ENCODE measurements at places on chromosomes 11 and 22.

- DNase-seq = no peak
These were observed 24.7 kb downstream of the NCF4 start for GRCh38 chr22:36885474-36885873.

DNA sequence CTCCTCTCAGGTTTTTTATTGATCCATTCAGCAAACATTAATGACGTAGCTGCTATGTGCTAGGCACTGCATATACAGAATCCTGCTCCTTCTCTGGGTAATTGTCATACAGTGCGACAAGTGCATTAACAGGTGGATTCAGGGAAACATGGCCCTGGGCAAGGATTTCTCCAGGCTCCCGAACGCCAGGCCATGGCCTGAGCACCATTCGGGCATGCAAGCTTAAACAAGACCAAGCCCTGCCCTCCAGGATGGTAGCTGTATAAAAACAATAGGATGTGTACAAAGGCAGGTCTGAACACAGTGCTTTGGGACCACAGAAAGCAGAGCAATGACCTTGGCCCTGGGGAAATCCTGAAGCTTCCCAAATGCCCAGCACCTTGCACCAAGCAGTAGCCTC is 9.1 kb upstream of the SYT7 start:
- DNase-seq = no peak

DNA sequence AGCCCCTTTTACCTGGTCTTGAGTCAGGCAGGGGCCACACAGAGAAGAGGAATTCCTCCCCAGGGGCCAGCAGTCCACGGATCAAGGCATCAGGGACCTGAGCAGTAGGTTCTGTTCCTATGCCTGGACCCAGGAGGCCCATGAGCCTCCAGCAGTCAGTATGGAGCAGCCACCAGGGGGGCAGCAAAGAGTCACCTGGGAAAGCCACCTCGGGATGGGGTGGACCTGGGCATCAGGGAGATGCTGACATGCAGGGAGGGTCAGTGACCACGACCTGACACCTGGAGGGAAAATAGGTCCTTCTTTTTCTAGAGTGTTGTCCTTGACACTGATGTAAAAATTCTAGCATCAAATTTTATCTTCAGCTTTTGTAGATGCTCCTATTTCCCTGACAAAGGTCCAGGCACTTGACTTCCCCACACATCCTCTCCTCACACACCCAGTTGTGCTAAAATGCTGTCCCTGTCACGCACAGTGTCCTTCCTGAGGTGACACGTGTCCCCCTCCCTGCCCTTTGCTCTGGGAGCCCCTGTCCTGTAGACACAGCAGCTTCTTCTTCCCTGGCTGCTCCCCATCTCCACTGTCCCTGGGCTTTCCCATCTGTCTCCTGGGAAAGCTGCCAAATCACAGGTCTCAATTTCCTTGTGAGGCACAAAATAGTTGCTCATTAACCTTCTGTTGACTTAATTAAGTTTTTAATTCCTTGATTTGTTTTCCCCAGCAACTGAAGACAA is 70.0 kb upstream of the IGLL5 start:
- DNase-seq = no peak

DNA sequence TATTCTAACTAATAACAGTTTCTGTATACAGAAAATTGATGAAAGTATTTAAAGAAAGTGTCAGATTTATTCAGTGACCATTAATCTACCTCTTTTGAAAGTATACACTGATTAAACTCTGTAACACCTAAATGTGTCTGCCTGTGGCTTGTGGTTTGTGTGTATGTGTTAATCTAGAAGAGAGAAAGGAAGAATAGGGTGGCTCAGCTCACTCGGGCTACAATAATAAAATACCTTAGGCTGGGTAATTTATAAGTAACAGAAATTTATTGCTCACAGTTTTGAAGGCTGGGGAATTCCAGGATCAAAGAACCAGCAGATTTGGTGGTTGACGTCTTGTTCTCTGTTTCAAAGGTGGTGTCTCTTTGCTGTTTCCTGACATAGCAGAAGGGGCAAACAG is 13.6 kb upstream of the OR5AS1 start:
- DNase-seq = no peak

GRCh38 chr11:5043380-5043779 is 2.9 kb upstream of the OR52J3 start:
- no peak for DNase-seq

DNA sequence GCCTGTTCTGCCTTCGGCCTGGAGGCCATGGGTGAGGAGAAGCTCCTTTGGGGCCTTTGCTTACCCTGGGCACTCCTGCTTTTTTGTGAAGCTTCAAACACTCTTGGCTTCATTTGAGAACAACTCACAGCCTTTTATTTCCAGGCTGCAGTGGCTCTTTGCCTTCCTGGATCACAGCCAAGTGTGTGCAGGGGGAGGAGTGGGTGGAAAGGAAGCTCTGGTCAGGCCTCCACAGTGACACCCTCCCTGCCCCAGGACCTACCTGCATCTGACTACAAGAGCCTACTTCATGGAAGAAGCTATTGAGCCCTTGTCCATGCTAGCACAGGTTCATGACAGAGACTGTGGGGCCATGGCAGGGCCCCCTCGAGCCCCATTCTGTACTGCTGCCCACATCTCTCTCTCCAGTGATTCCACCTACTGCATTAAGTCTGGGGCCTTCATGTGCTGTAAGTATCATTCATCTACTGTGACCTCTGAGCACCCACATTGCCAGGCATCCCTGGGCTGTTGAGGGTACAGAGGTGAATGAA is 52.3 kb downstream of the GAB4 start:
- no peak for DNase-seq

DNA sequence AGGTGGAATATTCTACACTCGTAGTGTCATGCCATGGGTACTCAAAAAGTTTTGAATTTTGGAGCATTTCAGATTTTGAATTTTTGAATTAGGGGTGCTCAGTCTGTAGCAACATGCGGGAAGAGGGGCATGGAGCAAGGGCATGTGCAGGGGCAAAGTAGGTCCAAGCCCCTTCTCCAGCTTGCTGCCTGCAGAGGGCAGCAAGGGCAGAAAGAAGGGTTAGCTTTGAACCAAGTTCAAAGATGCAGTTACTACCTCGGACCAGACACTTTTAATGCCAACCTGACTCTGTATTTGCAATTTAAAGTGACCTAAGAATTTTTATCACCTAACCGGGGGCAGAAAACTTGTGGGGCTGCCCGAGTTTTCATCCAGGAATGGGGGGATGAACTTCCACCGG is 68.2 kb downstream of the CD82 start:
- DNase-seq = no peak

GRCh38 chr11:30876663-30877396 is 290.7 kb upstream of the MPPED2 start:
- no peak for DNase-seq

DNA sequence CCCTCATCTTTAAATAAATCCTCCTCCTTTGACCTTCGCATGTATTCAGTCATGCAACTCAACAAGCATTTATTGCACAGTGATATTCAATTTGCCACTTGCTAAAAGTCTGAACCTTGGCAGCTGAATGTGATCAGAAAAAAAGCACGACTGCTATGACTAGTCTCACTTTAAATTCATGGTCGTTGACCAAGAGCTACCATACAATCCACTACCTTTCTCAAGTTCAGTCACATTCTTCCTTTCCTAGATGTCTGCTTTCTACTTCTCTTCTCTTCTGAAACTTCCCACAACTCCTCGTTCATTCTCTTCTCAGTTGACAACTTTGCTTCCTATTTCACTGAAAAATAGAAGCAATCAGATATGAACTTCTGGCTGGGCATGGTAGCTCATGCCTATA is 2.0 kb upstream of the SAA1 start:
- no peak for DNase-seq

DNA sequence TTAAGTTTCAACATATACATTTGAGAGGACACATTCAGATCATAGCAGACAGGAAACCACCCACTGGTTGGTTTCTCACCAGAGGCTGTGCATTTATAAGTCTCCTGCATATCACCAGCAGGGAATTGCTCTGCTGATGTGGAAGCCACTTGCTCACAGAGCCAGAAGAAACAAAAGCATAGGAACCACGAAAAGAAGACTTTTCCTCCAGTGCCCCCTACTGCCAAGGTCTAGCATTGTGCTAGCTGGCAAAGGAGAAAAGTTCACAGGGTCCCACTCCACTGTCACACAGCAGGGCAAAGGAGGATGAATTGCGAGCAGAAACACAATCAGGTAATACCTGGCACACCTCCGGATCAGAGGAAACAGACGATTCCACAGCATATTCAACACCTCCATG is 28.9 kb upstream of the ISX start:
- no peak for DNase-seq

GRCh38 chr11:35971841-35972422 is 28.1 kb downstream of the LDLRAD3 start:
- DNase-seq = no peak

- DNase-seq = no peak
These were observed 1.4 kb downstream of the MYOD1 start for GRCh38 chr11:17720796-17721171.

All from kidney glomerular epithelial cell (primary cell).